CD14-positive monocyte (primary cell): ENCODE measurements at places on chromosomes 3 and 15. TPM values are rescaled to one million over a fixed set of nuclear protein-coding genes. Genes with fewer than 3 reads are reported as not detected.

GRCh38 chr3:72633534-72633933 is 214.7 kb downstream of the SHQ1 start:
- H3K36me3 ChIP-seq, result no peaks in the 10 kb centered on the region
- DNase-seq, result no peak

DNA sequence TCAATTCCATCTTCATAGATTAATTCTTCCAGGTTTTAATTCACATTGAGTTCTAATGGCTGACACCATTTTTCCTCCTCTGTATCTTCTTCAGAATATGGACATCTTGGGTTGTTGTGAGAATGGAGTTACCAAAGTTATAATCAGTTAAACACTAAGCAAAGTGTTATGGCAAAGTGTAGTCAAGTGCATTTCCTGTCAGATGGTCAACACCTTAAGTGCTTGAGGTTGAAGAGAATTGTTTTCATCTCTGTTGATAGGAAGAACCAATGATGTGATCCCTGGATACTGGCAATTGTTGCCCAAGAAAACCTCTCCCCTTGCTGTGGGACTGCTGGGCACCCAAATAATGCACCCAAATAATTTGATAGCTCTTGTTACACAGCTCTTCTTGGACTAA is 102.6 kb upstream of the SATB1 start:
- H3K27ac ChIP-seq, result no peak overlapping the region
- no peak for DNase-seq
- H3K36me3 ChIP-seq, result no peaks in the 10 kb centered on the region
- no peaks in the 10 kb centered on the region for H3K4me1 ChIP-seq

- no peaks in the 10 kb centered on the region for H3K27me3 ChIP-seq
- DNase-seq, result no peak
- H3K4me1 ChIP-seq, result no peaks in the 10 kb centered on the region
- H3K27ac ChIP-seq, result no peak overlapping the region
These were observed 246.0 kb upstream of the CBLB start for GRCh38 chr3:106114848-106115247.

- no peaks in the 10 kb centered on the region for H3K36me3 ChIP-seq
- no peaks in the 10 kb centered on the region for H3K27me3 ChIP-seq
- no peaks in the 10 kb centered on the region for H3K4me1 ChIP-seq
- H3K4me3 ChIP-seq, result no peak overlapping the region
- H3K27ac ChIP-seq, result no peak overlapping the region
- DNase-seq, result no peak
These were observed 64.8 kb downstream of the DUT start for GRCh38 chr15:48396020-48396419.

Gene CLRN1
- not detected in 2 replicates for polyA plus RNA-seq

Gene ZNF385D
- not detected for polyA plus RNA-seq
